ENCODE measurements at places on chromosomes 4 and X. TPM values are rescaled to one million over a fixed set of nuclear protein-coding genes. Genes with fewer than 3 reads are reported as not detected.
A peak's percentile ranks its signal among the peaks of the same experiment; 100 is the strongest.

GRCh38 chr4:148044912-148045352 is 313.0 kb downstream of the ARHGAP10 start:
- DNase-seq = no peak

GRCh38 chr4:18754180-18754579 is 732.6 kb upstream of the LCORL start:
- DNase-seq = no peak

GRCh38 chr4:75821216-75821615 is 81.0 kb downstream of the PPEF2 start:
- DNase-seq = no peak

- no peak for DNase-seq
Measured at GRCh38 chr4:48329976-48330375, 11.4 kb upstream of the SLAIN2 start.

GRCh38 chrX:72540318-72540717 is 32.3 kb downstream of the HDAC8 start:
- no peak for DNase-seq

- no peak for DNase-seq
Measured at GRCh38 chr4:158297866-158298265, 87.6 kb downstream of the TMEM144 start.

GRCh38 chr4:142158980-142159379 is 522.6 kb downstream of the IL15 start:
- no peak for DNase-seq

DNA sequence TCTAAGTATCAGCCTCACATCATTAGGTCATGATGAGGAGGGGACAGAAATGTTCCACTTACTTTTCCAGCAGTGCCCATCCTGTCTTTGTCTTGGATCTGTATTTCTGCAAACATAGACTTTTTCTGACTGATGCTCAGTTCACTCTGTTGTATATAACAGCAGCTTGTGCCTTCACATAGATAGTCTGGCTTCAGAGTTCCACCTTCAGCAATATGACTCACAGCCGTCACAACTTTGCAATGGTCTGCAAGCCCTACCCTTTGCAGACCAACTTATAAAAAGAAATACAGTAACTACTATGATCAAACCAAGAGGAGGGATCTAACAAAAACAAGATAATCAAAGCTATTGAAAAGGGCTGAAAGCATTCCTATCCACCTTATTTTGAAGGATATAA is at the start of gene ADH7:
Gene ADH7, minus strand, starts transcription at position 189 of the 400 bp plus-strand sequence. Its CDS starts 109 bp downstream, at position 80.
- DNase-seq = no peak

DNA sequence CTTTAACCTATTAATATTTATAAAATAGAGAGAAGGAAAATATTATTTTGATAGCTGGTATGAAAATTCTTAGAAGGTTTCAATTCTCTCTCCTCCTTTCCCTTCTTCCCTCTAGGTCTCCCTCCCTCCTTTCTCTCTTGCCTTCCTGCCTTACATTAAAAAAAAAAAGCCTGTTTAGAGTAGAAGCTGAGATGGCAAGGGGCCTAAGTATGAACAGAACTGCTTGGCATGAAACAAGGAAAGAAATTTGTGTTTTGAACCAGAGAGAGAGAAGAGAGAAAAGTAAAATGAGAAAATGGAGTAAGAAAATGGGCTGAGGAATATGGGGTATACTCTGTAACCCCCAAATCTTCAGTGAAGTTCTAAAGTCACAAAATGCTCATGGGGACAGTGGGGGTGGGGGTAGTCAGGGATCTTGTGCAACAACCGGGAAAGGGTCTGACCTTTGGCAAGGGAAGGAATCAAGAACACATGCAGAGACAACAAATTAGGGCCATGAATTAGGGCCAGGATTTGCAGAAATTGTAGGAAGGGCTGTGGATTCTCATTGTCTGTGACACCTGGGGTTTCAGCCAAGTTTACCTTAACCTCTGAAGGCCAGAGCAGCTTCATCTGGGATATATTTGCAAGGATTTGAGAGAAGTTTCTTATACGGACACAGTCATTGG is 30.6 kb downstream of the SUPT20HL2 start:
- DNase-seq = no peak

GRCh38 chrX:103361798-103362197 is 5.5 kb downstream of the TCEAL9 start:
- DNase-seq = no peak

DNA sequence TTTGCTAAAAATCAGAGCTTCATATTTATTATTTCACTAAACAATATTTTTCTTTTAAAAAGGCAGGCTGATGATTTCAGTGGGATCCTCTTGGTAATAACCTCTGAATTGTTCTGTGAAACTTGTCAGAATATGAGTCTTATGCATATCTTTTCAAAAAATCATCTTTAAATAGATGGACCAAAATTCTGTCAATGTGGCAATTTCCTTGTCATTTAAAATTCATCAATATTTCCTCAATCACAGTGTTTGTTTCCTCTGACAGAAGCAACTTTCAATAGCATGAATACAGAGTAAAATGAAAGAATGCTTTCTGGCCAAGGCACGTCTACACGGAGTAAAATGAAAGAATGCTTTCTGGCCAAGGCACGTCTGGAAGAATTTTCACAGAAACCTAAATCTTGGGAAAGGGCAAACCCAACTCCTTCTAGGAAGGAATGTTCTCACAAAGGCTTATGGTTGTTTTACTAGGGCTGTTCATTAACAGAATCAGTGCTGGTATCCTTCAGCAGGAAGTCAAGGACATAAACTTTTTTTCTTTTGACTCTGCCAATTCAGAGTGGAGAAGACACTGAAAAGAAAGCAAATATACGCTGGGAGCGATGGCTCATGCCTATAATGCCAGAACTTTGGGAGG is 99.0 kb upstream of the GPR34 start:
- no peak for DNase-seq

DNA sequence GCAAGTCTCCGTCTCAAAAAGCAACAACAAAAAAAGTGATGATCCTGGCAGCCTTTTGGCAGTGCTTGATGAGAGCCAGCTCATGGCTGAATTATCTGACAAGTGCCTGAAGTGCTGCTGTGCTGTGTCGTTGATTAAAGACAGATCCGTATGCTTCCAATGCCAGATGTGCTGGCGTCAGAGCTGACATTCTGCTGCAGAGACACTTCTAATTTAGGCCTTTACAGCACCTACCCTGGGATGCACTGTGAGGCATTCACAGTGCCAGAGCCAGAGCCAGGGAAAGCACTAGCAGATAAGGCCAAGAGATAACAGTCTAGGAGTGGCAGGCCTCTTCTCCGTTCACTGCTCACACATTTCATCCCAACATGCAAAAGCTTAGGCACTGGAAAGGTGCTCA is 995.5 kb downstream of the RAB28 start:
- DNase-seq = no peak

DNA sequence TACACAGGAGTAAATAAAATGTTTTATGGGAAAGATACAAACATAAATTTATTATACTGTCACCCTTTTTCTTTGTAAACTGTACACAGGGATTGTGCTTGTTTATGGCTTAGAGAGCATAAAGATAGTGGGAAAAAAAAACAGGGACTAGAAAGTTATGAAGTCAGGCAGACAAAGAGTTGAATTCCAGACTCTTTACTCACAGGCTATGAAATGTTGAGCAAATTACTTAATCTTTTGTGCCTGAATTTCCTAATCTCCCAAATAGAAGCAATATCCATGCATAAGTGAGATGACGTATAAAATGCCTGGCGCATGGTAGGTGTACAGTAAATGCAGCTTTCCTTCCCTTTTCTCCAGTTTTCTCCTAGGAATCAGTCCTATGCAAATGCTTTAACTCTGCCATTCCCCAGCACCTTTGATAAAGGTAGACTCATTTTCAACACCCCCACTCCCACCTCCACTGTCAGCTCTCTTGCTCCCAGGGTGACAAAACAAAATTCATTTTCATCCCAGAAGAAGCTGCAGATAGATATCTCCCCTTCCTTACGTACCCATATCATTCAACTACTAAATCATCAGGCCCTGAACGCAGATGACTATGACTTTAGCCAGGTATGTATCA is 44.5 kb upstream of the BTC start:
- no peak for DNase-seq

DNA sequence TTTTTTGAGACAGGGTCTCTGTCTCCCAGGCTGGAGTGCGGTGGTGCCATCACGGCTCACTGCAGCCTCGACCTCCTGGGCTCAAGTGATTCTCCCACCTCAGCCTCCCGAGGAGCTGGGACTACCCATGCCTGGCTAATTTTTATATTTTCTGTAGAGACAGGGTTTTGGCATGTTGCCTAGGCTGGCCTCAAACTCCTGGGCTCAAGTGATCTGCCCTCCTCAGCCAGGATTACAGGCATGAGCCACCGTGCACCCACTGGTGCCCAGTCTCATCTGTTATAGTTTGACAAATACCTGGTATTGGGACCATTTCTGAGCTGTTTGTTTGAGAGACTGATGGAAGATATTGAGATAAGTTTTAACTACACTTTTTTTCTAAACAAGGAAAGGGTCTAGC is 57.5 kb upstream of the SMIM10 start:
- DNase-seq = no peak

DNA sequence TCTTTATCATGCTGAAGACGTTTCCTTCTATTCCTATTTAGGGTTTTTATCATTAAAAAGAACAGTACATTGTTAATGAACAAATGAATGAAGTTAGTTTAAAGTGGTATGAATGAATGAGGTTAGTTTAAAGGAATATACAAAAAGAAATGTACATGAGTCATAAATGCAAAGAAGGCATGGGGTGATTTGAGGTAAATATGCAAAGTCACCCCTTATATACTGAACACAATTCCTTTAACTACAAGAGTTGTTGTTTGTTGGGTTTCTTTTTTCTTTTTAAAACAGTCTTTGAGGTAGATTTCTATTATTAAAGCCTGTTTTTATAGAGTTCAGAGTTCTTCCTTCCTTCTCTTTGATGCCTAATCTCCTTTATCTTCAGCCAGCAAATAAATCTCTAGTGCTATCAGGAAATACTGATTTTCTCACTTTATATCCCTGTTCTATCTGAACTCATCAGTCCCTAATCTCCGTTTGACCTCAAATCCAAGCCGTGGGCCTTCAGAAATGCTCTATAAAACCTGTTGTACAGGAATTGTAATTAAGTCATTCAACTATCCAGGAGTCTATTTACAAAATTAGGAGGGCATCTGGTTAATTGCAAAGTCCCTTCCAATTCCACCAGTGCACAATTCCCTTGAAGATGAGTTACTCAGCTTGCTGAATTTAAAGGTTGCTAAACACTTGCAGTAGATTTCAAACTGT is 31.6 kb upstream of the ABCG2 start:
- no peak for DNase-seq

GRCh38 chrX:71198066-71198465 is 25.0 kb upstream of the GJB1 start:
- DNase-seq = no peak

- DNase-seq = no peak
Measured at GRCh38 chr4:159232465-159233106, 129.7 kb downstream of the RAPGEF2 start.

GRCh38 chrX:45264865-45265264 is 64.2 kb upstream of the DIPK2B start:
- DNase-seq = no peak

DNA sequence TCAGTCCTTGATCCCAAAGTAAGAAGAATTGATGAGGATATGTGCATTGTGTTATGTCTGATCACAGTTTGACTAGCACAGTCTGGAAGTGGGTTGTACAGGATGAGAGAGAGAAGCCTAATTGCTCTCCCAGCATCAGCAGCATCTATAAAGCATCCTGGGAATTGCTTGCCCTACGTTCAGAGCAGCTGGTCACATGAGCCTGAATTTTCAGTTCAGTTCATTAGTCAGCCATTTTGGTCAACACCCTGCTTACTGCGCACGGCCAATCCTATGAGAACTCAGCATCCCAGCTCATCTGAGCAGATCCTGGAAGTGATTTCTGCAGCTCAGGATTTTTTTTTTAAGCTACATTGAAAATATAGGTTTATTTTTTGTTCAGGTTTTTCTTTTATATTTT is at the start of gene RUFY3:
Gene RUFY3, plus strand, starts transcription at position 218 of the 400 bp plus-strand sequence. CDS start 610 bp downstream, outside the sequence.
- DNase-seq = no peak

DNA sequence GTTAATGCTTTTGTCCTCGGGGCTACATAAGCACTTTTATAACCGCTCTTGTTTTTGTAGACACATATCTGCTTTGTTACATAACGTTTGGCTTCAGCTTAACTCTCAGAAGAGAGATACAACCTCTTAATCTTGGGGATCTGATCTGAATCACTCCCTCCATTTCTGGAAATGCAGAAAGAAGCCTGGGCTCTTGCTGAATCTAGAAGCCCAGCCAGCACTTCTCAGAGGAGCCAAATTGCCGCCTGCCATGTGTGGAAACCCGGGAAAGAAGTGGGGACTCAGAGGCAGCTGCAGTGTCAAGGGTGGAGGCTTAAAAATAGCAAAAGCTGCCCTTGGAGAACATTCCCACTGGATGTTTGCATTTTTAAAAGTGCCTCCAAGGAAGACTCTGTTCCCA is 69.3 kb upstream of the LDB2 start:
- peak; percentile 81 for DNase-seq

DNA sequence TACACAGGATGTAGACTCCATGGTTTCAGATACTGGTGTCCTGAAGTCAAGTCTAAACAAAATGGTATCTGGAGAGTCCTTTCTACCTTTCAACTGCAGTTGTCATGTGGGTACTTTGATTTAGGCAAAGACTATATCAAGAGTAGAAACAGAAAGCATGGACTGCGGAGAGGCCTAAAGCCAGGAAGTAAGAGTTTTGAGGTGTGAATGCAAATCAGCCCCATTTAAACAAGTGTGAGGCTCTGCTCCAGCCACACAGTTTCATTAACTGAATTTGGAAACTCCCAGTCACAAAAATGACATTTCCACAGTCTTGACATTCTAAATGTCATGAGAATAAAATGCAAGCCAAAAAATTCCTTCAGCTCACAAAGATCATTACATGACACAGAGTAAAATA is 87.2 kb upstream of the MCF2 start:
- no peak for DNase-seq

- no peak for DNase-seq
Measured at GRCh38 chr4:72582853-72583252, 13.8 kb upstream of the ADAMTS3 start.

Gene CLDN2
- total RNA-seq = 0.53 TPM

Gene C4orf36
- total RNA-seq = 2.4 TPM

Gene SYNPO2
- 33.6 TPM for total RNA-seq

Gene HS3ST1
- not detected for total RNA-seq

Gene CNGA1
- total RNA-seq = 12.5 TPM

Gene ZNF732
- 2.0 TPM for total RNA-seq

Gene FGA
- total RNA-seq = not detected

Gene NUDT11
- 2.4 TPM for total RNA-seq

Gene FAAH2
- 27.3 TPM for total RNA-seq

Gene NUP62CL
- total RNA-seq = 8.8 TPM

Gene GC
- not detected for total RNA-seq

Gene FABP2
- not detected for total RNA-seq

Gene FGF13
- total RNA-seq = 1.6 TPM

All from suprapubic skin (tissue), 4 donors.